ENCODE measurements at places on chromosomes 12 and 14.
A peak's percentile ranks its signal among the peaks of the same experiment; 100 is the strongest.

DNA sequence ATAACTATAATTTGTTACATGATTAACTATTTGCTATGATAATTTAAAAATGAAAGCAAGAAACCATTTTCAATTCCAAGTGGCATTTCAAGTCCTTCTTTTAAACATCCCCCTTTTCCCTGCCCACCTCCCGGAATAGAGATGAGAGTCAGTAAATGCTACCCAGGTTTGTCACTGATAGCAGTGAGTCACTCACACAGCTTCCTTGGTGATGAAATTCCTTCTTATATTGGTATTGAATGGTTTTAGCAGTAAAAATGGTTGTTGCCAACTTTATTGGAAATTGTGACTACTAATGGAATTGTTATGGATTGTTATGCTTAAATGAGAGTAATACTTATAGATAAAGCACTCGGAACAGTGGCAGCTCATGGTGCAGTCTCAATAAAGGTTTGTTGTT is 90.5 kb downstream of the PPM1A start:
- no peak for DNase-seq

- DNase-seq, result peak; percentile 28
These were observed 188.7 kb upstream of the TMEM260 start for GRCh38 chr14:56390859-56391258.

GRCh38 chr12:29691161-29691854 is 92.4 kb downstream of the TMTC1 start:
- peak; percentile 66 for DNase-seq

- no peak for DNase-seq
These were observed 5.0 kb downstream of the STAT6 start for GRCh38 chr12:57106021-57106708.

DNA sequence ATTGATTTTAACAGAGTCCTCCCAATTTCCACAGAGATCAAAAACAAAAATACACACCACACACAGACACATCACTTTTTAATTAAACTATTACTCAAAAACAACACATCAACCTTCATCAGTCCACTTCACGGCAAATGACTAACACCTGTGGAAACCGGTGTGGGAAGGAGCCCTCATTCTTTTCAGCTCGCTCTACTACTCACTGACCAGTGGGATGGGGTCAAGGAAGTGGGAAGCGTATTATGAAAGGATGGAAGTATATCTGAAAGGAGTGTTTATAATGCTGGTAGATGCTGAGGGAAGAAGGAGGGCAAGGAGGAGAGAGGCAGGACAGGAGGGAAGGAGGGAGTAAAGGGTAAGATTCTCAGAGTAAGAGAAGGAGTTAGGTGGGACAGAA is 156.5 kb downstream of the EPS8 start:
- DNase-seq, result no peak

DNA sequence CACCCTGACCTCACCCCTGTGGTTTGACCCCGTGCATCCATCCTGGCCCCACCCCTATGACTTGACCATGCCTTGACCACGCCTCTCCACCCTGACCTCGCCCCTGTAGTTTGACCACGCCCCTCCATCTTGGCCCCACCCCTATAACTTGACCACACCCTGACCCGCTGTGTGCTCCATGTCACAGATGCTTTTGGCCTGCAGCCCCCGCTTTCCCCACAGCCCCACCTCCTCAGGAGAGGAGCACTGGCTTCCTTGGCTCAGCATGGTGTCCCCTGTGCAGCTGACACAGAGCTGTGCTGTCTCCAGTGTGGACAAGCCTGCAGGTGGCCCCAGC is 269.9 kb upstream of the SFSWAP start:
- DNase-seq, result peak; percentile 72

- DNase-seq, result no peak
These were observed 19.7 kb downstream of the SOAT2 start for GRCh38 chr12:53122961-53123468.

- no peak for DNase-seq
These were observed 24.9 kb upstream of the SLC7A8 start for GRCh38 chr14:23208324-23208723.

DNA sequence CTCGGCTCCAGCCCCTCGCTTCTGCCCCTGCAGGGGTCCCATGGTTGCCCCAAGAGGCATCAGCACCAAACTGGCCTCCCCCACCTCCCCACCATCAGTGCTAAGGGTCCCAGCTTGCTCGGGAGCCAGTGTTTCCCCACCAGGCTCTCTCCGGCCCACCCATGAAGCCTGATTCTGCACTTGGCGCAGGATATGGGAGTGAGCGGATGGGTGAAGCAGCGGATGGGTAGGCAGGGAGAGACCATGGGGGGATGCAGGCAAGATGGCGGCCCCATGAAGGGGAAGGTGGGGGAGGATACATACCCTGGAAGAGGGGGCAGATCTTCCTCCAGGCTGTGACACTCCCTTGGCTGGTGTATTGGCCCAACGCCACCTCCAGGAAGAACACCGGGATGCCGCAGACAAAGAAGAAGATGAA is 9.7 kb downstream of the SLC6A12 start:
- DNase-seq, result no peak

GRCh38 chr14:87989956-87990299 is 3.1 kb downstream of the GALC start:
- DNase-seq, result no peak

DNA sequence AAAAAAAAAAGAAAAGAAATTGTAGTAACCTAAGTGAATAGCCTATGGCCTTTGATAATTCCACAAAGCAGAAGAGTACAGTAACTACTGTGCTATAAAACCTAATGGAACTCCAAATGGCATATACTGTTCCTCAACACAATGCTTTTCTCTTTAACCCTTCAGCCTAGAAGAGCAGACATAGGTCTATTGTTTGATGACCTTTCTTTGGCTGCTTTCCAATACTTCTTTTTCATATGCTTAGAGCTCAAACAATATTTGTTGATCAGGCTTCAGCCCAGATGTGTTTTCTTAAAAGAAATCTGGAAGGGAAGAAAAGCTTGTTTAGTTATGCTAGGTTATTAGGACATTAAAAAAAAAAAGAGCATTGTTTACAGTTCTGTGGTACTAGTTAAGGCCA is 116.4 kb downstream of the NTN4 start:
- DNase-seq, result no peak

- no peak for DNase-seq
These were observed 13.3 kb downstream of the SBNO1 start for GRCh38 chr12:123351349-123351748.

GRCh38 chr14:36227802-36228201 is 51.3 kb upstream of the PTCSC3 start:
- DNase-seq, result no peak

GRCh38 chr12:64580681-64581080 is 29.6 kb upstream of the RASSF3 start:
- DNase-seq, result no peak

DNA sequence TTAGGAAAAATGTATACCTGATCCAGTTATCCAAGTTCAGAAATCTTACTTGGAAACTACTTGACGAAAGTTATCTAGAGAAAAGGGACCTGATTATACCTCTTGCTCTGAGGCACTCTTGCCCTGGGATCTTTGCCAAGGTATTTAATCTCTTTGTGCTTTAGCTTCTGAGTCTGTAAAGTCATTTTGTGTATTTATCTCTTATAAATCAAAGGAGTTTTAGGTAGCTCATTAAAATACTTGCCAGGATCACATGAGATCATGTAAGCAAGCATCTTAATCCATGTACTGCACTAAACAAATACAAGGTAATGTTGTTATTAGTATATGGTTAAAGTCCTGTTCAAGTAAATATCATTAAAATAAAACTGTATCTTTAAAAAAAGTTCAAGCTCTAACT is 147.5 kb downstream of the IPO8 start:
- no peak for DNase-seq

GRCh38 chr14:101207897-101208296 is 304.4 kb upstream of the RTL1 start:
- no peak for DNase-seq

- no peak for DNase-seq
These were observed 4.4 kb downstream of the IPO8 start for GRCh38 chr12:30691122-30691879.

DNA sequence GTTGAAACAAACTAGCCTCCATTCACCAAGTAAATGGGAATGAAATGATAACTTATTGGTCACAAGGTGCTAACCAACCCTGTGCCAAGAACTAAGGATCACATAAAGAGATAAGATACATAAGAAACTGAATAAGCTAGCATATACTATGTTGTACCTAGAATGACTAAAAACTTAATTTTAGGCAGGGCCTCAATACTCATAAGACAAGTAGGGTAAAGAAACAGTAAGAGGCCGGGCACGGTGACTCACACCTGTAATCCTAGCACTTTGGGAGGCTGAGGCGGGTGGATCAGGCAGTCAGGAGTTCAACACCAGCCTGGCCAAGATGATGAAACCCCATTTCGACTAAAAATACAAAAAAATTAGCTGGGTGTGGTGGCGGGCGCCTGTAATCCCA is 17.7 kb downstream of the GDF11 start:
- DNase-seq, result no peak

- peak; percentile 70 for DNase-seq
These were observed 230.1 kb downstream of the FOXN3 start for GRCh38 chr14:89186856-89187376.

DNA sequence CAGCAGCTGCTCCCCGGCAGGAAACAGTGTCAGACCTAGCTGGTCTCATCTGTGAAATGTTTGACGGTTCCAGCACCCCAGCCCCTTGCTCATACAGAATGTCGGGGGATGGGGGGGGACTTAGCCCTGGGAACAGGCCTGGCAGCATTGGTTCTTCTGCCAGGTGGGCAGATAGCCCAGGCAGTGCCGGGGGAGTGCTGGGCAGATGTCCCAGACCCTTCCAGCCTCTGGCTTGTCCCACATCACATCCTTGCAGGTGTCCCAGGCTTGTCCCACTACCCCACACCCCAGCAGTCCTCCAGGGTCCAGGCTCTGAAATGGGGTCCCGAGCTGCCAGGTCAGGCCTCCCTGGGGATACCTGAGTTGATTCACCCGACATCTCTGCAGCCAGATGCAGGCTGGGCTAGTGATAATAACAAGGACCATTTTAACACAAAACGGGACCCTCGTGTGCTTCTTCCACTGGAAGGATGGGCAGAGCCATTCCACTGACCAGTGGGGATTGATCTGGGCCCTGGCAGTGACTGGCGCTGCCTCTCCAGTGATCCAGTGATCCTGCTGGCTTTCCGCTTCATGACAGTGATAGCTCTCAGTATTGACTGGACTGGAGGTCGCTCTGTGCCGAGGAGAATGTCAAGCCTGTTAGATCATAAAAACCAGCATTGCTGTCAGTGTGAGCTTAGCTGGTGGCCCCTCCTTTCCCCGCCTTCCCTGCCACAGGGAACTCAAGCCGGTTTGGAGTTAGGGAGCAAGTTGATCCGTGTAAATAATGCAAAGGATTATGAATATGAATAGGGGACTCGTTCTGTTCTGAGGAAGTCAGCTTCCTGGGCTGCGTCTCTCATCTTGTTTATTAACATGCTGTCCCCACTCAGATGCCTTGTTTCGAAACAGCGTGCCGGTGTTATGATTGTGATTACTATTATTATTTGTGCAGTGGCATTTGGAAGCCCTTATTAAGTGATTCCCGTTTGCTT is 180.6 kb downstream of the AACS start:
- DNase-seq, result no peak

- no peak for DNase-seq
These were observed 29.1 kb downstream of the IFNG-AS1 start for GRCh38 chr12:68018315-68018714.

DNA sequence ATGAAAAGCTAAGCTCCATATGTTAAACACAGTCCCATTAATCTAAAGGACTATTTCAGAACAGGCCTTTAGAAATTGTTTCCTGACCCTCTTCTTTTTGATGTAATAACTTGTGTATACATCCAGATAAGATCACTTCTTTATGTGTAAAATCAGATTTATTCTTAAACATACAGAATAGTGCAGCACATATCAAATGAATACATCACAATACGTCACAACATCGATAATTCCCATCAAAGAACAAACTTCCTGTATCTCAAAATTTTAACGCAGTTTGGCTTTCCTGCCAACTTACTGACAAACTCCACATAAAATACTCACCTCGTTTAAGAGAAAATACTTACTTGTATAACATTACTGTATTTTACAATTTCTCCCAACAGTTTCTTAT is 108.7 kb downstream of the ITPR2 start:
- no peak for DNase-seq

- DNase-seq, result no peak
These were observed 220.3 kb downstream of the MON2 start for GRCh38 chr12:62686938-62687337.

- DNase-seq, result no peak
These were observed 69.3 kb downstream of the ANKS1B start for GRCh38 chr12:99915251-99916082.

DNA sequence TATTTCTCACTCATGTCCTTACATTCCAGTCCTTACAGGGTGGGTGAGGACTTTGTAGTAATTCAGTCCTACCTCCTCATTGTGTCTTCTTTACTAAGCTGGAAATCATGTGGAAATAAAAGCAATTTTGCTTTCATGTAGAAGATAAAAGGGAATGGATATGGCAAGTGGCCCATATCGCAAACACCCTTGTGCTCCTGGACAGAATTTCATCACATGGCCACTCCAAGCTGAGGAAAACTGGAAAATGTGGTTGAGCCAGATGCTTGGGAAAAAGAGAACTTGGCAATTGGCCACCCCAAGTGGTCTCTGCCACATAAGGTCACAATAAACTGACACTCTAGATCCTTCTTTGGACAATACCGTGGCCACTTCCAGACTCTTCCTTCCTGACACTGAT is 64.2 kb upstream of the IFNG-AS1 start:
- DNase-seq, result no peak

GRCh38 chr14:91980157-91980556 is 32.7 kb upstream of the FBLN5 start:
- peak; percentile 54 for DNase-seq

DNA sequence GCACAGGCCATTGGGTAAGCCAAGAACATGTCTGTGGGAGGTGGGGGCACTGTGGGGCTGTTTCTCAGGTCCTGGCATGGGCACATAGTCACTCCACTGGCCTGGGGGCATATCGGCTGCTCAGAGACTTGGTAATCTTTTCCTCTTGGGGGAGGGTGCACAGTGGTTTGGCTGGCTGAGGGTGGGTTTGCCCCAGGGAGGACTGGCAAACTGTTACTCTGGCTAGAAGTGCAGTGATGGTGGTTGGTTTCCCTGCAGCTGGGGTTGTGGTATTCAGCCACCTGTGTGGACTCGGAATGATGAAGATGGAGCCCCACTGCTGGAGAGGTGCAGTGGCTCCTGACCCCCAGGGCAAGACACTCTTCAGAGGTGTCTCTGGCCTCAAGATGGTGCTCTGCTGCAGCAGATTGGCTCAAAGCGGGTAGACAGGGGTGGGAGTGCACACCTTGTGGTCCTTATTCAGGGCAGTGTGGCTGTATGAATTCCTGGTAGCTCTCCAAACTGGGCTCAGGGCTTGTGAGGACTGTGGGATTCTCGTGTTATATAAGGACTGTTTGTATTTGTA is 74.1 kb upstream of the DDHD1 start:
- no peak for DNase-seq

- DNase-seq, result no peak
These were observed 89.7 kb downstream of the LGMN start for GRCh38 chr14:92658684-92659083.

DNA sequence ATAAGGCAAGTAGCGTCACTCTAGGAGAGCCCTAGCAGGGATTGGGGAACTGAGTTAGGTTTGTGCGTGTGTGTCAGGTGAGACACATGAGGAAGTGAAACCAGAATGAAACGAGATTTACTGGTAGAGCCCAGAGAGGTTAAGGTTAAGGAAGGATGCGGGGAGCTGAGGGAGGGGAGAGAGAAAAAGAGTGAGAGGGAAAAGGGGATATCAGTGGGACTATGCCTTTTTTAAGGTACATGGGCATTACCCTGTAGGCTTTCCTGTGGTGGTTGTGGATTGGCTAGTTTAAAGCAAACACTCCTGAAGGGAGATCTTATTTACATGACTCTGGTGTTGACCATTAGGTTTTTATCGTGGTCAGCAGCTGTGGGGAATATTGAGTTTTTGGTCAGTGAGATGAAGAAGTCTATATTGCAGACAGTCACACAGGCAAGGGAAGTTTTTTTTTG is 13.9 kb downstream of the ZDHHC17 start:
- DNase-seq, result no peak

Measured in hematopoietic multipotent progenitor cell treated with erythropoietin and hydrocortisone succinate and interleukin-3 and kit ligand, for 4 days (in vitro differentiated cells).